ENCODE measurements at places on chromosomes 7 and 10.

DNA sequence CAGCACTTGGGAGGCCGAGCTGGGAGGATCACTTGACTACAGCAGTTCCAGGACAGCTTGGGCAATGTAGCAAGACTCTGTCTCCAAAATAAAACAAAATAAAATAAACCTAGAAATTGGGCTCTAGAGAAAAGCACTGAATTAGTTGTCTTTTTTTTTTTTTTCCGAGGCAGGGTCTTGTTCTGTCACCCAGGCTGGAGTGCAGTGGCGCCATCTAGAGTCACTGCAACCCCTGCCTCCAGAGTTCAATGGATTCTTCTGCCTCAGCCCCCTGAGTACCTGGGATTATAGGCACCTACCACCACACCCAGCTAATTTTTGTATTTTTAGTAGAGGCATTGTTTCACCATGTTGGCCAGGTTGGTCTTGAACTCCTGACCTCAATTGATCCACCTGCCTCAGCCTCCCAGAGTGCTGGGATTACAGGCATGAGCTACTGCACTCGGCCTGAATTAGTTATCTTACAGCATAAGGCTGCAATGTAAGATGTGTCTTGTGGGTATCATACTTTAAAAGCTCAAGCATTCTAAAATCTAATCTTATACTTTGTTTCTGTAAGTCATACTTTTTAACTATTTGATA, 12.8 kb downstream of the MEIG1 start:
- no peak for DNase-seq

DNA sequence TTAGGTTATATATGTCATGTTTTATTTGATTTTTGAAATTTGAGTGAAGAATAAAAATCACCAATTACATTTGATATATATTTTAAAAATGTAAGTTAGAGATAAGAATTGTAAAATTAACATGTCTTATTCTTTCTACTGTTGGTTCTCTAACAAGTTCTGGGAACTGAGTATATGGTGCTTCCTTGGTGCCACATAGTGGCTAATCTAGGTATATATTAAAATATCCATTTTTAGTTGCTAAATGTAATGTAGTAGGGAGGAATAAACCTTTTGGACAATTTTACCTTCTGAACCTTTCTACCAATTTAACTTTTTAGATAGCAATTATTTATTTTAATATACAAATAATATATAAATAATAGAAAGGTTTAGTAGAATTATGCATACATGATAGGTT, 17.5 kb downstream of the CFAP69 start:
- DNase-seq: no peak

DNA sequence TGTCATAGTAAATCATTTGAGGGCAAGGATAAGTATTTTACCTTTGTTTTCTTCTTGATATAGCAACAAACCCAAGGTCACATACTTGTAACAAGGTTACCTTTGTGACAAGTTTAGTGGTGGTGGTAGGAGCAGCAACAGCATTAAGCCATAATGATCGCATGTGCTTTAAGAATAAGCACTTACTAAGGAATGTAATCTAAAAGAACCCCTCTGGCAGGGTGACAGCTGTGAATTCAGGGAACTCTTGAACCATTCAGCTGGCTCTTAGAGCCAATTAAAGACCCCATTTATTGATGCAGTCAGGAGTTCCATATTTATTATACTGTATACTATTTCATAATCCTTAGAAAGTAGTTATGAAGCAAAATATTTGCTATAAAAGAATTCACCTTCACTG, 370.8 kb downstream of the EXOC4 start:
- DNase-seq: no peak

DNA sequence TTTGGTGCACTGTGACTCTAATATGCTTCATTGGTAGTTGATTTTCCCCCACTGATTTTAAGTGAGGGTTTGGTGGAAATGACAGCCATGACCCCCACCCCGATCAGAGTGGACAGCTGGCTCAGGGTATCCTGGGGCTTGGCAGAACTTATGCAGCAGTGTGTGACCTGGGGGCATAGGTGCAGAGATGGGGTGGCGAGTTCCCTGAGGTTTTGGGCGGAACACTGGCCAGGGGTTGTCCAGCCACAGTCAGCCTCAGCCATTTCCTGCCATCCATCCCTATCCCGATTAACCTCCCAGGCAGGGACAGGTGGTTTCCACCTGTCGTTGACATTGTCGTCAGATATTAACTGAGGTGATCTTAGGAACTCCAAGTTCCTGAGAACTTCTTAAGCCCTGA, 155.8 kb upstream of the CHST15 start:
- DNase-seq: no peak

GRCh38 chr7:14720785-14721184, 181.8 kb downstream of the DGKB start:
- DNase-seq: no peak

GRCh38 chr10:124728071-124728829, 15.9 kb downstream of the FAM53B start:
- no peak for DNase-seq

DNA sequence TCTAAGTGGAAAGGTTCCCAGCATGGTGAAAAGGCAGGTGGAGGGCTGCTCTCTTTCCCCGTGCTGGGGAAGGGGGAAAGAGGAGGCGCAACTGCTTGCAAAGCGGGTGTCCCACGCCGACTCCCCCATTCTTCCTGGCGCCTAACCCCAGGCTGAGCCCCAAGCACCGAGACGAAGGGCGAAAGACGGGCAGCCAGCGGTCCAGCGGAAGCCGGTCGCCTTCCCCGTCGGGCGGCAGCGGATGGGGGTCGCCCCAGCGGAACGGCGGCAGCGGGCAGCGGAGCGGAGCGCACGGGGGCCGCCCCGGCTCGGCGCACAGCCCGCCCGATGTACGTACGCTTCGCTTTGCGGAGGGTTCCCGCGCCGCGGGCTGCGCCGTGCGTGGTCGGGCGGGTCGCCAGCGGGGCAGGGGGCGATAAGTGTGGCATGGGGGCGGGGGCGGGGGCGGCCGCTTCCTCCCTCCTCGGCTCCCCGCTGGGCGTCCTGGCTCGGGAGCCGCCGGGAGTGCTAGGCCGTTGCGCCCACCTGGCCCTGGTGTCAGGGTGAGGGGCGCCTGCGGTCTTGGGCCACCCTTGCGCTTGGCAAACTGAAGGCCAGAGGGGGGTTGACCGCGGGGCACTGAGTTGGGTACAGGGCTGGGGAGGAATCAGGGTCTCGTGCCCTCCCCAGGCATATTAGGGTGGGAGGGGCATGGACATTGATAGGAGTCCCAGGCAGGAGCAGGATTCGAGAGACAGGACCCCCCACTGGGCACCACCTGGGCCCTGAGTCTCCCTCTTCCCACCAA, 35.2 kb upstream of the HSPB1 start:
- DNase-seq: no peak

DNA sequence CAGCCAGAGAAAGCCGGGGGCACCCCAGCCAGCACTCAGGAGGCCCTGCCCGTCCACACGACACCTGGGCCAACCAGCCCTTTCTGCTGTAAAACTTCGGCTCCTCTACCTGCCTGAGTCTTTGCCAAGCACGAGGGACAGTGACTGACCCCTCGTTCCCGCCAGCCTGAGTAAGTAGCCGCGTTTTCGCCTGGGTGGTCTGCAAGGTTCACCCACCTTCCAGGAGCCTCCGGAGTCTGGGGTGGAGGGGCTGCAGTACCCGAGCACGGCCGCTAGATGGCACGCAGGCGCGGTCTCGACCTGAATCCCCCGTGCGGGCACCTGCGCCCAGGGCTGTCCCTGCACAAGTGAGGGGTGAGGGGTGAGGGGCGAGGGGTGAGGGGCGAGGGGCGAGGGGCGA, 192.7 kb downstream of the PTPRN2 start:
- no peak for DNase-seq

DNA sequence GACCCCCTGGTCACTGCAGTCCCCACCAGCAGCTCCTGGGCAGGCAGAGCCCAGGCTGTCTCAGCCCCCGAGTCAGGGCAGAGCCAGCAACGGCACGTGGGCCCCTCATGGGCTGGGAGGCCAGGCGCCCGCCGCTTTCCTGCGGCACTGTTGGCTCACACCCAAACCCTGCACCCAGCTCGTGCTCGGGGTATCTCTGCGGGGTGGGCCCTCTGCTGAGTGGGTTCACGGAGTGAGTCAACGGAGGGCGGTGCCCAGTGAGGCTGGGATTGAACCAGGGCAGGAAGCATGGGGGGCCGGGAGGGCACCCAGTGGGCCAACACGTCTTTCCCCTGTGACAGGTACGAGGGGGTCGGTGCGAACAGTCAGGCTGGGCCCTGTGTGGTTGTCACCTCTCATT, 28.9 kb downstream of the ADAP1 start:
- no peak for DNase-seq

DNA sequence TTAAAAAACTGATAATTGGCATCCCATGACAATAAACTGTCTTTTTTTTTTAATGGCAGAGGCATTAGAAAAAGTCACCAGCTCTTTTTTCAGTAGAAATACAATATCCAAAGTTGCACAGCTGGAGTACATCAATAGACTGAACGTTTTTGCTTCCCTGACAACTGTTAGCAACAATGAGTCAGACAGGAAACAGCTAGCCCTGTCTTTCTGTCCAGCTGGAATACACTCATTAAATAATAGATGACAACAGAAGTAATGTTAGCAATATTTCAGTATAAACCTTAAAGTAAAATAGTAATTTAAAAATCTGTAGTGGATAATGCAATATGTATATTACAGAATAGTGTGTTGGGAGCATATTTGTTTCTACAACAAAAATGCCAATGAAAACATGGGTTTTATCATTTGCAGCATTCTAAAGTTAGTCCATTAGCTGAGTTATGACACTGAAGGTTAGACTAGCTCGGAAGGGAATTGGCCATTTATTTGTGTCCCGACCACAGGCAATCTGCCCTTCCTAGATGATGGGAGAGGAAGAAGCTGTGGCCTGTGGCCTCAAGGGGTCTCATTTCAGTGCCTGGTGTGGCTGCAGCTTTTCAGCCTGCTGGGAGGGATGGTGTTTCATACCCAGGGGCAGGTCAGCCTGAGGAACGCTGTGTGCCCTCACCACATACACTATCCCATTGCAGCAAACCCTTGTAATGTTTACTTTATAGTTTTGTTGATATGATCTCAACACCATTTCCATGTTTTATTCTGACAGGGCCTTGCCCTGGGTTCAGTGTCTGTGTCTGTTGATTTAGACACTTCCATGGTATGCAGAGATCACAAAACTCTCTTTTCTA, 173.3 kb downstream of the SLC16A9 start:
- peak; percentile 7 for DNase-seq

DNA sequence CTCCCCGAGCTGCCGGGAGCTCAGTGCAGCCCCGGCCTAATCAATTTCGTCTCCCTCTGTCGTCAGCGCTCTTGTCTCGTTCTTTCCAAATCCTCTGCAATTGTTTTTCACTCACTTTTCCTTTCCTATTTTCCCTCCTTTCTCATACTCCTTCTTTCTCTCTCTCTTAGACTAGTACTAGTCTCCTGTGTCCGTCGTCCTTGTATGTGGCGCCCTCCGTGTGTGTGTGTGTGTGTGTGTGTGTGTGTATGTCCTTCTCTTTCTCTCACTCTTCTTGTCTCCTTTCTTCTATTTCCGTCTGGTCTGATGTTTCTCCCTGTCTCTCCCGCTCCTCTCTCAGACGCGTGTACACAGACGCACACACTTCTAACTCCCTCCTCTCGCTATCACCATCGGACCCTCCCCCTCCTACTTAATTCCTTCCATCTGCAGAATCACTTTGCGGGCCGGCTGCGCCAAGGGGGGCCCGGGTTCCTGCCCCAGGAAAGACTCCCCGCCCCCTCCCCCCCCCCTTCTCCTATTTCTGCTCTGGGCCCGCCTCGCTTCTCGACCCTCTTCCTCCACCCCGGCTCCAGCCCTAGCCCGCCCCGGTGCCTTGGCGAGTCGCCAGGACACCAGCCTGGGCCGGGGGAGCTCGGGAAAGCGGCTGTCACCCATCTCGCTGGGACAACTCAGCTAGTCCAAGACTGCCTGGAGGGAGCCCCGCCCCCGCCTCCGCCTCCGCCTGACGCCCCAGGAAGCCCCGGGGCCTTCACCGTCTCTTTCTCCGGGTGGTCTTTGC, 743 bp upstream of the ZCCHC24 start:
- no peak for DNase-seq

DNA sequence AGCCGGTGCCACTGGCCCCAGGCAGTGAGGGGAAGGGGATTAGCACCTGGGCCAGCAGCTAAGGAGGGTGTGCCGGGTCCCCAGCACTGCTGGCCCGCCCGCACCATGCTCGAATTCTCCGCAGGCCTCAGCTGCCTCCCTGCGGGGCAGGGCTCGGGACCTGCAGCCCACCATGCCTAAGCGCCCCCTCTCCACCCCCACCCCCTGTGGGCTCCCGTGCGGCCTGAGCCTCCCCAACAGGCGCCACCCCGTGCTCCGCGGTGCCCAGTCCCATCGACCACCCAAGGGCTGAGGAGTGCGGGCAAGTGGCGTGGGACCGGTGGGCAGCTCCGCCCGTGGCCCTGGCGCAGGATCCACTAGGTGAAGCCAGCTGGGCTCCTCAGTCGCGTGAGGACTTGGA, 144.8 kb upstream of the CDCA7L start:
- DNase-seq: no peak

DNA sequence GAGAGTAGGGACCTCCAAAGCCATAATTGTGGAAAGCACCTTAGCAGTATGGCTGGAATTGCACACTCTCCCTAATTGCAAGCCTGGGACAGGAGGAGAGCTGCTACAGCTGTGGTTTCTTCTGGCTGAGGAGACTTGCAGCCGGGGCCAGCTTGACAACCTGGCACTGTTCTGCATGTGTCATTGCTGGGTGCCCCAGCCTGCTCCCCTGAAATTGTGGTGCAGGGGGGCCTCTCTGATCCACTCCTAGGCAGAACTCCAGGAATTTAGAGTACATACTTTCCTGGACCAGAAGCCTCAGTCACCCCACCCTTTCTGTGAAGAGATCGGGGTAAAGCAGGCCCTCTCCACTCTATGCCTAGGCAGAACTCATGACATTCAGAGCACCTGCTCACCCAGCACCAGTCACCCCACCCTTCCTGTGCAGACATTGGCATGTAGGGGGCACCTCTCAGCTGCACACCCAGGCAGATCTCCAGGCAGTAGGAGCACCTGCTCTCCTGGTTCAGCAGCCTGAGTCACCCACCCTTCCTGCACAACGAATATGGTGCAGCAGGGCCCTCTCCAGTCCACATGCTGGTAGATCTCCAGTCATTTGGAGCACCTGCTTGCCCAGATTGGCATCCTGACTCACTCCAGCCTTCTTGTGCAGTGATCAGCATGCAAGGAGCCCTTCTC, 34.4 kb upstream of the DYNC1I1 start:
- DNase-seq: no peak

GRCh38 chr7:123393623-123394022, 140.8 kb downstream of the IQUB start:
- no peak for DNase-seq

- no peak for DNase-seq
These were observed 205.5 kb downstream of the SEMA3D start for GRCh38 chr7:84981055-84981976.

GRCh38 chr7:27156508-27156898, at the start of gene HOXA7:
Gene HOXA7 (minus strand): TSS chr7:27156675. CDS start chr7:27156545, 130 bp downstream.
- DNase-seq: no peak
